ENCODE measurements at places on chromosomes 6 and 20.

DNA sequence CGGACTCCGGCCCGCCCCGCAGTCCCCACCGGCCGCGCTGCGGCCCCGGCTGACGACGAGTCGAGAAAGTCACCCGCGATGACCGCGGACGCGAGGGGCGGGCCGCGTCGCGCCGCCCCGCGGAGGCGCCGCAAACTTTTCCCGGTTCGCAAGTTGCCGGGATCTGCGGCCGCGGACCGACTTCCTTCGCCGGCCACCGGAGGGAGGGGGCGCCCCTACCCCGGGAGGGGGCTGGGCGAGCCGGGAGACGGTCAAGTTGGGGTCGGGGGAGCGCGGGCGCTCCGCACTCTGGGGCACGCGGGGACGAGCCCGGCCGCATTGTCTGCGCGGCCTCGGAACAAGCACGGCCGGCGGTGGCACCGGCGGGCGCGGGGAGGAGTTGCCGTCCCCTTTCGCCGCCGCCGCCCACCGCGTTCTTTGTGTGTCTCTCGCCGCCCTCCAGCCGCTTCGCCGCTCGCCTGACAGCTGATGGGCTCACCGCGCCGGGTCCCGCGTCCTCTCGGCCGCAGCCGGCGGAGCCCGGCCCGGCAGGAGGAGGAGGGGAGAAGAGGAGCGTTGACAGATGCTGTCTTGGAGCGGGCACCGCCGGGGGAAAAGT is 131.6 kb downstream of the OGFRL1 start:
- DNase-seq: peak; percentile 68

DNA sequence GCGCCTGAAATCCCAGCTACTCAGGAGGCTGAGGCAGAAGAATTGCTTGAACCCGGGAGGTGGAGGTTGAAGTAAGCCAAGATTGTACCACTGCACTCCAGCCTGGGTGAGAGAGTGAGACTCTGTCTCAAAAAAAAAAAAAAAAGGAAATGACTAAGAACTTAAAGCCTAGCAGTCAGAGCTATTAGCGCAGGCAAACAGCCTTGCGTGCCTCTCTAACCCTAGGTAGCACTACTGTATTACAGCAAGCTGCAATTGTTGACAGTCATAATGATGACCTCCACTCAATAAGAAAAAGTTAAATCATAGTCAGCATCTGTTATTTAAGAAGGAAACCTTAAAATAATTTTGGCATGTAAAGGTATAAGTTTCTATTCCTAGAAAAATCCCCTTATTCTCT is 14.4 kb downstream of the GSS start:
- no peak for DNase-seq

- DNase-seq: no peak
Observed at GRCh38 chr6:7218406-7218988, 94.5 kb downstream of the SSR1 start.

DNA sequence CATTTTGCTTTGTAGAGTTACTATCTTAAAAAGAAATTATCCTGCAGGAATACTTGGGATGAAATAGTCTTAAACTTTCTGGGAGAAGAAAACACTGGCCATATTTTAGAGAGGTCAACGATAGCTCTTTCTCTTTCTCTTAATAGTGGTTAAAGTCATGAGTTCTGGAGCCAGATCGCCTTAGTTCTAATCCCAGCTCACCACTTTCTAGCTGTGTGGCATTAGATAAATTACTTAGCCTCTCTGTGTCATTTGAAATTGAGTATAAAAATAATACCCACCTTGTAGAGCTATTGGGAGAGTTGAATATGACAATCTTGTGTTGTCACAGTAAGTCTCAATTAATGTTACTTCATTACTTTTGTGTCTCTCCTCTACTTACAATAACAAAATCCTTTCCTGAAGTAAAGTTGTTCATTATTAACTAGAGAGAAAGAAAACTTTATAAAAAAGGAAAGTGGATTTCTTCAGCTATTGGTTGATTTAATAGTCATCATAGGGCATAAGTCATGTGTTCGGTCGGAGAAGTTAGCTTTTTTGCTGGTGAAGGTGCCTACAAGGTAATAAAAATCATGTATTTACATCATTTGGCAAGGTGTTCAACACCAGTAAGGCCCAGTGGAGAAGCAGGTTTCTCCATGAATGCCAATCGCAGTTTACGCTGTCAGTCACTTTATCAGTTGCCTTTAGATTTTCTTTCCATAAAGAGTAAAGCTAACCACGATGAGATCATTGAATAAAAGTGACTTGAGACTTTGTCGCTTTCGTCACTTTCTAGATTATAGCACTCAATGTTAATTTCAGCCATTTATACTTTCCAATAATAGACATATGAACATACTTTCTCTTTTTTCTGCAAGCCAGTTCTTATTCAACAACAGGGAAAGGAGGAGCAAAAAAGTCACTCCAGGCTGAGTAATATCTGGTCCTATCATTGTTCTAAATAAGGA is 2.0 kb downstream of the NEDD9 start:
- no peak for DNase-seq

- DNase-seq: no peak
Observed at GRCh38 chr6:6220718-6221117, 99.7 kb downstream of the F13A1 start.

GRCh38 chr20:5870568-5870981 is 79.8 kb downstream of the TRMT6 start:
- peak; percentile 86 for DNase-seq
